Neural progenitor cell (in vitro differentiated cells): ENCODE measurements at places on chromosomes 16 and 17. TPM values are rescaled to one million over a fixed set of nuclear protein-coding genes. Genes with fewer than 3 reads are reported as not detected.
A peak's percentile ranks its signal among the peaks of the same experiment; 100 is the strongest.

DNA sequence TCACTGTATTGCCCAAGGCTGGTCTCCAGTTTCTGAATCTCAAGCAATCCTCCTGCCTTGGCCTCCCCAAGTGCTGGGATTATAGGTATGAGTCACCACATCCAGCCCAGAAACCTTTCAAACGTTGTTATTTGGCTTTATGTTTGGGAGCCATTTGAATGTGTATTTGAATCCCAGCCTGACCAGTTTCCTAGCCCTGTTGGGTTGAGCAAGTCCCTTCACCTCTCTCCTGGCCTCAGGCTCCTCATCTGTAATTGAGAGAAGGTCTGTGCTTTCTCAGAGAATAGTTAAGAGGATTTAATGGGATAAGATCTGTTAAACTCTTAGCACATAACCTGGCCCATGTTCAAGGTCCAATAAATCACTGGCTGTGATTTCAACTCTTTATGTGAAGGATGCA, 385.8 kb upstream of the RBFOX1 start:
- H3K27ac ChIP-seq, result no peak overlapping the region
- no peaks in the 10 kb centered on the region for H3K36me3 ChIP-seq
- H3K27me3 ChIP-seq, result no peaks in the 10 kb centered on the region
- peaks cover 4% of the 10 kb centered on the region for H3K4me1 ChIP-seq
- no peak for DNase-seq

GRCh38 chr16:48291303-48291702, 44.0 kb upstream of the ABCC11 start:
- no peaks in the 10 kb centered on the region for H3K36me3 ChIP-seq
- no peak for DNase-seq

- DNase-seq, result no peak
- no peaks in the 10 kb centered on the region for H3K27me3 ChIP-seq
- H3K36me3 ChIP-seq, result no peaks in the 10 kb centered on the region
- H3K4me1 ChIP-seq, result no peaks in the 10 kb centered on the region
Measured at GRCh38 chr16:12272264-12272663, 295.7 kb downstream of the SNX29 start.

- H3K36me3 ChIP-seq, result no peaks in the 10 kb centered on the region
- no peaks in the 10 kb centered on the region for H3K27me3 ChIP-seq
- peak; percentile 75 for DNase-seq
- peaks cover 49% of the 10 kb centered on the region for H3K4me1 ChIP-seq
Measured at GRCh38 chr17:82105882-82106687, 8.0 kb upstream of the FASN start.

DNA sequence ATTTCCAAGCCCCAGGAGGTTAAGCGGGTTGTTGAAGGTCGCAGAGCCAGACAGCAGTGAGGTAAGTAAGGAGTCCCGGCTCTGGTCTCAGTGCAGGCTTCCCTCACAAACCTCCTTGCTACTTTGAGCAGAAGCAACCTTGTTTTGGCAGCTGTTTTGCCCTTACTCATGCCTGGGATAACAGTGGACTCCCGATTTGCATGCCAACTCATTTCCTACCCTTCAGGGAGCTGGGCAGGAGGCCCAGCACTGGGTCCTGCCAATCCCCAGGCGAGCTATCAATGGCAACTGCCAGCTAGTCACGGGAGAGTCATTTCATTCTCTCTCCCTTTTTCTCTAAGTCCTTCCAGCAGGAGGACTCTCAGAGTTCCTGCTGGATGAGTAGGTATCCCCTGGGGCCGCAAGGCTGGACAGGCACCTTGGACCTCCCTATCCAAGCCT, 72.0 kb upstream of the KSR1 start:
- H3K27ac ChIP-seq, result no peak overlapping the region
- no peaks in the 10 kb centered on the region for H3K27me3 ChIP-seq
- H3K4me1 ChIP-seq, result peaks cover 11% of the 10 kb centered on the region
- DNase-seq, result no peak

- H3K27me3 ChIP-seq, result no peaks in the 10 kb centered on the region
- DNase-seq, result no peak
- H3K4me3 ChIP-seq, result no peak overlapping the region
- H3K4me1 ChIP-seq, result no peaks in the 10 kb centered on the region
- no peaks in the 10 kb centered on the region for H3K36me3 ChIP-seq
Measured at GRCh38 chr17:32746698-32747097, 130.2 kb downstream of the MYO1D start.

- peaks cover 5% of the 10 kb centered on the region for H3K36me3 ChIP-seq
- no peaks in the 10 kb centered on the region for H3K27me3 ChIP-seq
- no peaks in the 10 kb centered on the region for H3K4me1 ChIP-seq
Measured at GRCh38 chr17:75036643-75037268, 10.0 kb downstream of the ATP5PD start.

DNA sequence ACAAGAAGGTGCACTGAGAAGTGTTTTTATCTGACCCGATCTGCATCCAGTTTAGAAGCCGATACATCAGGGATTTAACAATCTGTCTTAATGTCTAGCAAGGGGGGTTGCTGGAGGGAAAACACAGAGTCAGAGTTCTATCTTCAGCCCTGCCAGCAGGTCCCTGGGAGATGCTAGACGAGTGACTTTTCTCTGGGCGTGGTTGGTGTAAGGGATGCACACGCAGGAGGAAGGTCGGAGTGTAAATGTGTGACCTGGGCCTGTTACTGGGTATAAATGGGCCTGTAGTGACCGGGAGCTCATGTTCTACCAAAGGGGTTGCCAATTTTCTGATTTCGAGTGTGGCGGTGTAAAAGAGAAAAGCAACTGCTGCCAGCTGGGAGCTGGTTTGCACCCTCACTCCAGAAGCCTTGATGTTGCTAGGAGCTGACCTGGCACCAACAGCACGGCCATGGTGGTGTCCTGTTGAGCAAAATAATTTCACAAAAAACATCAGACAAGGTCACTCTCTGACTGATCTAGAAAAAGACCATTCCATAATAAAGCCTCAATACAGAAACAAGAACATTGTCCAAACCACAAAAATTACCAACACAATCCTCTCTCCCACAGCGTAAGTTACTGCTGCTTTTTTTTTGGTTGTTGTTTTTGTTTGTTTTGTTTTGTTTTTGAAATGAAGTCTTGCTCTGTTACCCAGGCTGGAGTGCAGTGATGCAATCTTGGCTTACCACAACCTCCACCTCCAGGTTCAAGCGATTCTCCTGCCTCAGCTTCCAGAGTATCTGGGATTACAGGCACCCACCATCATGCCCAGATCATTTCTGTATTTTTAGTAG, 1.3 kb upstream of the KCTD13 start:
- H3K36me3 ChIP-seq, result no peaks in the 10 kb centered on the region
- H3K27ac ChIP-seq, result no peak overlapping the region
- no peak for DNase-seq
- peaks cover 11% of the 10 kb centered on the region for H3K4me1 ChIP-seq
- H3K27me3 ChIP-seq, result no peaks in the 10 kb centered on the region

GRCh38 chr16:88988980-88989811, 12.2 kb upstream of the CBFA2T3 start:
- H3K36me3 ChIP-seq, result no peaks in the 10 kb centered on the region
- peaks cover 8% of the 10 kb centered on the region for H3K4me1 ChIP-seq
- H3K27me3 ChIP-seq, result no peaks in the 10 kb centered on the region
- no peak overlapping the region for H3K27ac ChIP-seq

GRCh38 chr16:66960270-66960669, 796 bp upstream of the CES3 start:
- H3K27me3 ChIP-seq, result peaks cover 21% of the 10 kb centered on the region
- H3K4me1 ChIP-seq, result no peaks in the 10 kb centered on the region
- no peak for DNase-seq
- H3K27ac ChIP-seq, result no peak overlapping the region

DNA sequence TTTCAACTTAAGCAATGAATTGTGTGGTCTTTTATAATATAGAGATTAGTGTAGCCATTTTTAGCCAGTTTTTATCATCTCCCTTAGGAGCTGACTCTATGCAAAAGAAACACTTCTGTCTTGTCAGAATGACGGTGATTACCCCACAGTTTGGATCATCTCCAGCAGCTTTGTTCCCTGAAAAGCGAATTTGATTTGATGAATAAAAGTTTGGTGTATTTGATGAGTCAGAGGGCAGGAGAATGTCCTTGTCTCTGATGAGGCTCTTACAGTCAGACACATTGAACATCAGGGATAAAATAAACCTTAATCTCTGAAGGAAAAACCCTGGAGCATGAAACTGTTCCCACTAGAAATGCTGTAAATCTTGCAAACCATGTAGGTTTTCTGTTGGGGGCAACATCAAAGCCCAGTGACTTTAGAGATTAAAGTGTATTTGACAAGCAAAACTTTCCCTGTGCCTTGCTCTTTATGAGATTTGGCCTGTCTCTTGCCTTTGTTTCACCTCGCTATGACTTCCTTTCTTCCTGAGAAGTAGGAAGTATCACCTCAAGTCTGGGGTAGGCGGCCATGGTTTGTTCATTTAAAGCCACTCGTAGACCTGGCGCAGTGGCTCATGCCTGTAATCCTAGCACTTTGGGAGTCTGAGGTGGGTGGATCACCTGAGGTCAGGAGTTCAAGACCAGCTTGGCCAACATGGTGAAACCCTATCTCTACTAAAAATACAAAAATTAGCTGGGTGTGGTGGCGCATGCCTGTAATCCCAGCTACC, 209.3 kb downstream of the FTO start:
- no peaks in the 10 kb centered on the region for H3K27me3 ChIP-seq
- peaks cover 43% of the 10 kb centered on the region for H3K4me1 ChIP-seq
- H3K36me3 ChIP-seq, result no peaks in the 10 kb centered on the region
- no peak overlapping the region for H3K4me3 ChIP-seq
- H3K27ac ChIP-seq, result no peak overlapping the region
- DNase-seq, result no peak

The RASD1 gene
- total RNA-seq, result 0.88 and 2.8 TPM in 2 replicates

The NPB gene
- total RNA-seq, result 2.8 TPM in 1 of 2 replicates, not detected in the other

The KRT25 gene
- not detected in 2 replicates for total RNA-seq
